ENCODE measurements at places on chromosomes 4 and X.

DNA sequence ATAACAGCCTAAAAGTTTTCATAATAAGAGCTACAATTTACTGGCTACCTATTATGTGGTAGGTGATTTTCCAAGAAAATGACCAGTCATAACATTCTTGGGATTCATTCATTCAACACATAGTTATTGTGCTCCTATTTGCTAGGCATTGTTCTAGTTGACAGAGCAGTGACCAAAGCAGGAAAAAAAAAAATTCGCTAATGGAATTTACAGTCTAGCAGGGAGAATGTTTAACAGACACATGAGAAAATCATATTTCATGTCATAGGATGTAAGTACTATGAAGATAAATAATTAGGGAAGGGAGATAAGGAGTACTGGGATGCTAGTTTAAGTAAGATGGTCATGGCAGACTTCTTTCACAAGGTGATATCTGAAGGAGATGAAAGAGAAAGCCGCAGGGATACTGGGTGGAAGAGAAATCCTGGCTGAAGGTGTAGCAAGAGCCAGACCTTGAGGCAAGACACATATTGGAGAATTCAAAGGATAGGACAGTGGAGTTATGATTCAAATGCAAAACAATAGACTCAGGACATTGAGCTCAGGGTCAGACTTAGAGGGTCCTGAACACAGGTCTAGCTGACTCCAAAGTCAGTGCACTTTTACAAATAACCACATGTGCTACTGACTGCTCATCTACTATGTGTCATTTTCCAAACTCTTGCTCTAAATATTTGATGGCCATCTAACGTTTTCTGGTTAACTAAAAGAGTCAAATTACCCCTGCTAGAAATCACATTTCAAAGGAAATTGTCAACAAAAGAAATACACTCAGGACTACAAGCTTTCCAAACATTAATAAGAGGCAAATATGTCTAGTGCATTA is 20.4 kb downstream of the SPCS3 start:
- no peak for DNase-seq

DNA sequence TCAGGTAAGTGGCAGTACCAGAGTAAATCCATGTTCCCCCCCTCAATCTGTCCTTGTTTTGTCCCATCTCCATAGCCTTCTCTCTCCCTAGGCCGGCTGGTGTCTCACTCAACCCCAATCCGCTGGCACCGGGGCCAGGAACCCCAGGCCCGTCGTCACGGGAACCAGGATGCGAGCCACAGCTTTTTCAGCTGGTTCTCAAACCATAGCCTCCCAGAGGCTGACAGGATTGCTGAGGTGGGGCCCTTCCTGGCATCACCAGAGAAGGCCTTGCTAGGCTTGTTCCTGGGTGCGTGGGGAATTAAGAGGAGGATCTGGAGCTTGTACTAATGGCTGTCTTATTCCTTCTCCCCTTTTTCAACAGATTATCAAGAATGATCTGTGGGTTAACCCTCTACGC is 2.7 kb downstream of the TSPYL2 start:
- DNase-seq: no peak

GRCh38 chr4:71237641-71238040 is 101.2 kb upstream of the SLC4A4 start:
- DNase-seq: peak; percentile 19

- DNase-seq: peak; percentile 2
Measured at GRCh38 chr4:186190581-186191199, 677 bp upstream of the CYP4V2 start.

DNA sequence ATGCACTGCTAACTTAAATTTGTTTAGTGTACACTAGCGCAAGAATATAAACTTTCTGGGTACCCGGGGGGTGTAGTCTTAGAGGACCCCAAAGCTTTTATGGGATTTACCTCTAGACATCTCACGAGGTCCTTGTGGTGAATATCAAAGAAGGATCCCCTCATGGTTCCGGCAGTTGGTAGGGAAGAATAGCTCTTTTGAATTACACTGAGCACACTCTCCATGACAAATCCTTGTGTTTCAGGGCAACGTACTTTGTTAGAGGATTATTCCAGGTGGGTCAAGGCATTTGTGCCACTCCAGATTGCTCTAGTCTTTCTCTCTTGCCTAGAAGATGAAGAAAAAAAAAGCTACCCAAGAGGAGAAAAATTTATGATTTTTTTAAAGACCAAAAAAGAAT is 387.6 kb downstream of the PDHA2 start:
- DNase-seq: no peak

DNA sequence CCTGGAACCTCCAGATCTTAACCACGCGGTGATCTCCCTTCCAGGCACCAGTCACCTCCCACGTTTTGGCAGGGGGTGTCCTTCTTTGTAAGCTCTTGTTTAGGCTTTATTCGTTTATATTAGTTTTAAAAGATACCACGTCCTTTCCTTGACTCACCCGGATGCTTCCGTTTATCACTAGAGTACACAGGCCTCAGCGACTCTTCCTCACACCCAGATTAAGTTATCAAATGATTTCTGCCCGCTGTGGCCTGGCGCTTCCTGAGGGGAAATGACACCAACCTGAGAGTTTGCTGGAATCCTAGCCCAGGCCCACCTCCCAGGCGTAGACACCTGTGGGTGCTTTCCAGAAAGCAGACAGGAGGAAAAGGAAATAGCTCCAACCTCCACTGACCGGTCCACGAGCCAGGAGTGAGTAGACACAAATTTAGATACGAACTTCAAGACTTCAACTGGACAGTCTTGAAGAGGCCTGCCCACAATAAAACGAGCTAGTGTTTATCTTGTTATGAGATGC is 756 bp upstream of the ADAMTS3 start:
- DNase-seq: peak; percentile 6

GRCh38 chrX:3451571-3451970 is 105.1 kb upstream of the MXRA5 start:
- DNase-seq: peak; percentile 66

- DNase-seq: peak; percentile 3
Measured at GRCh38 chr4:88333741-88334405, 44.8 kb upstream of the HERC6 start.

DNA sequence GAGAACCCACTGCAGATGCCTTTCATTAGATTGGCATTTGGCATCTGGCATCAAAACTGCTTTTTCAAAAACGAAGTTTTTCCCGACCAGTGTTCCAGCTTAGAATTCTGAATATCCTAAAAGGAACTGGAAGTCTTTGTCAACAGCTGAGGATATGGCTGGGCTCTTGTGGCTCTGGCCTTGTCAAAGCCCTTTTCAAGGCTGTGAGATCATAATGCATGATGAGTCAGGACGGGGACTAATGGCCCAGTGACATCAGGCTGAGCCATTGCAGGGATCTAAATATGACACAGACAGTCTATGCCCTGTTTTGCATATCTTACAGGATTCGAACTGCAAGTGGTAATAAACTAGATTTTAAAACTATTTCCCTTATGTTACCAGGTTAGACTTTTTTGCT is 306.4 kb downstream of the PTTG2 start:
- DNase-seq: peak; percentile 68

All from fibroblast of skin of right biceps (primary cell).